ENCODE measurements at places on chromosomes 4 and X.

DNA sequence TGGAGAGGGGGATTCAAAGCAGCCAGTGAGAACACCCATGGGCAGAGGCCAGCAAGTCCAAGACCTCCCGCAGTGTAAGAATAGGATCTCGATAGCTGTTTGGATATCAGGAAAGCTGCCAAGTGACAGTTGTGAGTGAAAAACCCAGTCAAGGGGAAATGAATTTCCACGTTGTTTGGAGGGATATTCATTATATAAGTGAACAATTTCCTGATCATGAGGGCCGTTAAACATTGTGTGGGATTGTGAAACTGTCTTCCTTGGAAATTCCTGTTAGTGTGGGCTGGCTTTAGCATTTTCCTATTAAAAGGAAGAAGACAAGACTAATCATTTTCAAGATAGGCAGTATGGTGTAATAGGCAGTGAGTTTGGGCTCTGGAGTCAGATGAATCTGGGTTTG lies 15.0 kb downstream of the CLDN2 start:
- DNase-seq = no peak

DNA sequence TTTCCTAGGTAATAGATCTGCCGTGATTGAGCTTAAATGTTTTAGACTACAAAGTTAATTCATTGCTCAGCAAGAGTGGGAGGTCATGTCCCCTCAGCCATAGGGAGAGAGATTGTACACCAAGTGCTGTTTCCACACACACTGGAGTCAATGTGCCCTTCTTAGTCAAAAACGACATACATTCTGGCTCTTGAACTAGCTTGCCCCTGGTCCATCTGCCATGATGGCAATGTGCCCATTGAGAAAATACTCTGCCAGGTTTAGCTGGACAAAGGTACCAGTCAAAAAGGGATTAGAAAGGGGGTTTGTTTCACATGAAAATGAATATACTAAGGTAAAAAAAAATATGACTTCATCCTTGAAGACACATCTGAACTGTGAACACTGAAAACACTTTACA lies 377.1 kb upstream of the ADGRL3 start:
- DNase-seq = no peak

GRCh38 chrX:15016051-15016450 lies 142.8 kb downstream of the MOSPD2 start:
- DNase-seq = no peak

- DNase-seq = no peak
Measured at GRCh38 chr4:73609706-73610105, 10.5 kb downstream of the RASSF6 start.

GRCh38 chr4:152990471-152991131 lies 54.5 kb downstream of the FHDC1 start:
- no peak for DNase-seq

- no peak for DNase-seq
Measured at GRCh38 chr4:105944540-105944939, 49.3 kb downstream of the NPNT start.

GRCh38 chr4:3520276-3520675 lies 11.9 kb downstream of the LRPAP1 start:
- no peak for DNase-seq

- DNase-seq = no peak
Measured at GRCh38 chr4:78662658-78663057, 111.1 kb downstream of the ANXA3 start.

- DNase-seq = no peak
Measured at GRCh38 chrX:43562372-43562771, 93.7 kb upstream of the MAOA start.

GRCh38 chr4:7596918-7597606 lies 162.3 kb upstream of the PSAPL1 start:
- no peak for DNase-seq

DNA sequence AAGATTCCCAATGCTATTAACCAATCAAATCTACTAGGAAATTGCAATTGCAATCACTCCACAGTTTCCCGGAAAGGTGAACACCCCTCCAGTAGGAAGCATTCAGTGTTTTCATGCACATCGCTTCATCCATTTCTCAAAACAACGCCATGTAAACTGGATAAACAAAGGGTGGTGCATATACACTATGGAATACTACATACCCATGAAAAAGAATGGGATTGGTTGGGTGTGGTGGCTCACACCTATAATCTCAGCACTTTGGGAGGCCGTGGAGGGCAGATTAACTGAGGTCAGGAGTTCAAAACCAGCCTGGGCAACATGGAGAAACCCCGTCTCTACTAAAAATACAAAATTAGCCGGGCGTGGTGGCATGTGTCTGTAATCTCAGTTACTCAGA lies 29.1 kb downstream of the DHRSX start:
- DNase-seq = no peak

DNA sequence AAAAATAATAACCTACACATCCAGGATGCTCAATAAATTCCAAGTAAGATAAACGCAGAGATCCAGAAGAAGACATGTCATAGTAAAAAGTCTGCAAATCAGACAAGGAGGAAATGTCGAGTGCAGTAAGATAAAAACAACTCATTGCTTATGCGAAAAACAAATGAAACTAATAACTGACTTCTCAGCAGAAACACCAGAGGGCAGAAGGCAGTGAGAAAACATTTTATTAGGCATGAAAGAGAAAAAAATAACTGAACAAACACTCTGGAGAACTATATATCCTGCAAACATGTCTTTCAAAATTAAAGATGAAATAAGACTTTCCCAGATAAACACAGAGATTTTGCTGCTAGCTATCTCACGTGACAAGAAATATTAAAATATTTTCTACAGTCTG lies 201.3 kb upstream of the CTSO start:
- no peak for DNase-seq

- DNase-seq = no peak
Measured at GRCh38 chrX:103756736-103757135, 19.9 kb upstream of the PLP1 start.

DNA sequence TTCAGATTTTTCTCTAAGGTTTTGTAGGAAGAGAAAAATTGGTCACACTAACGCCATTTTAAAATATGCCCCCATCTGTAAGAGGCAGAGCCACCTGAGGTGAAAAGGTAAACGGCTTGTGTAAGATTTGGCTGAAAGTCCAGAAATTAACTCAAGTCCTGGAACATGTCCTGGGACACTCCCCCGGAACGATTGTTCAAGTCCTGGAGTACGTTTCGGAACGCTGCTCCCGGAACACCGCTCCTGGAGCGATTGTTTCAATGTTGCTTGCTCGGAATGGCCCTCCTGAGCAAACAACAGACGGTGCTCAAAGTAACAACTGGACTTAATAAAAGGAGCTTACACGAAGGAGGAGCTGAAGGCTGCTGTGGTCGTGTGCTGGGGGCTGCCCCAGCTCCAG lies 796.5 kb upstream of the SLIT2 start:
- no peak for DNase-seq

DNA sequence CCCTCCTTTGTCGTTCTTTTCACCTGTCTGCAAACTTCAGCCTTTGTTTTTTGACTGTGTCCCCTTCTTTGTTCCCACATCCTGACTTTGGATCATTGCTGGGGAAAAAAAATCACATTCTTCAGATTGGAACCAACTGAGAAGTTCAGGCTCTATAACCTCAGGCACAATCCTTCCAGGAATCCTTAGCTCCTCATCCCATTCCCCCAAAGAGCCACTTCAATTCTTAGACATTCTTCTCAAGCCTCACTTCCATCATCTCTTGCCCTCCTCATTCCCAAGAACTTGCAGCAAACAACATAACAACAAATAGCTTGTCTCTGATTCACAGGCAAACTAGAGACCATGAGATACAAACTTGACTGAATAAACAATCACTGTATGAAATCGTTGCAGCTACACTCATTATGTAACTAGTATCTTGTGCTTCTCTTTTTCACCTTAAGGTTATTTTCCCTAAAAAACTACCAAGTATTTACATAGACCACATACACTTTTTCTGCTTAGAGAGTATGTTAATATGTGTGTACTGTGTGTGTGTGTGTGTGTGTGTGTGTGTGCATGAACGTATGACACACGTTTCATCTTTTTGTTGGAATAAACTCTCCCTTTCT lies 26.4 kb upstream of the PGM2 start:
- DNase-seq = no peak
